MV-4-11 (cell line): ENCODE measurements at places on chromosomes 2 and 18.

GRCh38 chr2:49029406-49029805, 124.9 kb downstream of the FSHR start:
- no peak for DNase-seq

GRCh38 chr2:56224316-56224715, 40.5 kb downstream of the CCDC85A start:
- DNase-seq: no peak

DNA sequence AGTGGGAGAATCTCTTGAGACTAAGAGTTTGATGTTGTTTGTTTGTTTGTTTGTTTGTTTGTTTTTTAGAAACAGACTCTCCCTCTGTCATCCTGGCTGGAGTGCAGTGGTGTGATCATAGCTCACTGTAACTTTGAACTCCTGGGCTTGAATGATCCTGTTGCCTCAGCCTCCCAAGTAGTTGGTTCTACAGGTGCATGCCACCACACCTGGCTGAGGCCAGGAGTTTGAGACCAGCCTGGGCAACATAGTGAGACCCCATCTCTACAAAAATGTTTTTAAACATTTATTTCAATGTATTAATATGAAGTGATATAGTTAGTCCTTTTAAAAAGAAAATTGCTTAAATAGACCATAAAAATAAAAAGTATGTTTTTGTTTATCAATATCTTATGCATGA, 35.6 kb downstream of the MAP3K19 start:
- DNase-seq: no peak

GRCh38 chr2:236986524-236987330, 99.0 kb upstream of the COPS8 start:
- no peak for DNase-seq

- DNase-seq: no peak
Observed at GRCh38 chr2:241686324-241686649, 328 bp downstream of the DTYMK start.

DNA sequence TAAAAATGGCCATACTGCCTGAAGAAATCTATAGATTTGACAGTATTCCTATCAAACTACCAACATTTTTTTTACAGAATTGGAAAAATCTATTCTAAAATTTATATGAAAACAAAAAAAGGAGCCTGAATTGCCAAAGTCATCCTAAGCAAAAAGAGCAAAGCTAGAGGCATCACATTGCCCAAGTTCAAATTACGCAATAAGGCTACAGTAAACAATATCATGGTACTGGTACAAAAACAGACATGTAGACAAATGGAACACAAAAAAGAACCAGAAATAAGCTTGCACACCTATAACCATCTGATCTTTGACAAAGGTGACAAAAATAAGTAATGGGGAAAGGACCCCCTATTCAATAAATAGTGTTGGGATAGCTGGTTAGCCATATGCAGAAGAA, 50.2 kb upstream of the THSD7B start:
- peak; percentile 5 for DNase-seq

DNA sequence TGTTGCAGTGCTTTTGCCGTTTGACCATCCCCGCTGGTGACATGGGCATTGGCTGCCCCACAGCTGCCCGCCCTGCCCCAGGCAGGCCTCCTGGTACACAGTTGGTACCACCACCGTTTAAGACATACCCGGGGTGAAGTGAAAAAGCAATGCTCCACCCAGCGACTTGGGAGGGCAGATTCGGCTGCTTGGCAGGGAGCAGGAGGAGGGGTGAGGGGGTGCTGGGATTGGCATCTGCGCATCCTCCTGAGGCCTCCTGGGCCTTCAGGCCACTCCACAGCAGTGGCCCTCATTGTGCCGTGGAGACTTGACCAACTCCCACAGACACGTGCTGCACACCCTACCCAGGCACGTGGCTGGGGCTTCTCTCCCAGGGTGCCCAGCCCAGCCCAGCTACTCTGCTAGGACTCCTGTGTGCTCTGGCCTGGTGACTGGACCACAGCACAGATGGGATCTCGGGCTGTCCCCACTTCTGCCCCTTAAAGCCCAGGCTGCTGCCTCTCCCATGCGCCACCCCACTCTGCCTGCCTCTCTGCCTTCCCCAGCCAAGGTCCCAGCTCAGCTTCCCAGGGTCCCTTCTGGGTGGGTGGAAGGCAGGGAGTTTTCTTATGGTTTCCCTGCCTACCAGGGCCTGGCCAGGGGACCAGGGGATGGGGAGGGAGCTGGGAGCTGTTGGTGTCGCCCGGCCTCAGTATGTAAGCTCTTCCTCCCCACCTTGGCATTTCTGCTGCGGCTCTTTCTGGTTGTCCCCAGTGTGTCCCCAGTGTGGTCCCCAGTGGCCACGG, 157.0 kb upstream of the HS6ST1 start:
- DNase-seq: no peak

DNA sequence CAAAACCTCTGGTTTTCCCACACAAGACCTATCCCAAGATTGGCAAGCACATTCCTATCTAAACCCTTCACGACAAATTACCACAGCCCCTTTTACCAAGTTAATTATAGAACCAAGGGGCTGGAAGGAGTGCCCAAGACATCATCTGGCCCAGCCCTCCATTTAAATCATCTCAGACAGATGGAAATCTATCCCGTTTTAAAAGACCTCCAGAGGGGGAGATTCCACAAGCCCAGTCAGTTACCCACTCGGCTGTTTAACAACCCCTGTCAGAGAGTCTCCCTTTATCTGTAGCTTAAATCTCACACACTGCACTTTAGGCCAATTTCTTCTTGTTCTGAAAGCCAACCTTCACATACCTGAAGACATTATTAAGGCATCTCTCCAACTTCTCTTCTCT, 179.1 kb upstream of the MEIS1 start:
- DNase-seq: no peak

DNA sequence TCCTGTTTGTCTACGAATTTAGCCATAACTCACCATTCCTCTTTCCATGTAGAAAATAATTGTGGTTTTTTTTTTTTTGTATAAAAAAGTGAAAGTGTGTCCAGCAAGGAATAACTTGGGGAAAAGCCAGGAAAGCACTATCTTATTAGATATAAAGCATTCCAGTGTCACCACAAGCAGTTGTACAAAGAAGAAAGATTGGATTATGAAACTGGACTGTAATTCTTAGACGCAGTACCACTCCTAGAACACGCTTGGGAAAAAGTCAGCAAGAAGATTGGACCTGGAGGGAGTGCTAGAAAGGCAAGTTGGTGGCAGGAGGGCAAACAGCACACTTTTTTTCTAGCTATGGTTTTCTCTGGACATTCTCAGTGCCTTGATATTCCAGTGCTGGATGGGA, 186.7 kb downstream of the PARD3B start:
- no peak for DNase-seq

DNA sequence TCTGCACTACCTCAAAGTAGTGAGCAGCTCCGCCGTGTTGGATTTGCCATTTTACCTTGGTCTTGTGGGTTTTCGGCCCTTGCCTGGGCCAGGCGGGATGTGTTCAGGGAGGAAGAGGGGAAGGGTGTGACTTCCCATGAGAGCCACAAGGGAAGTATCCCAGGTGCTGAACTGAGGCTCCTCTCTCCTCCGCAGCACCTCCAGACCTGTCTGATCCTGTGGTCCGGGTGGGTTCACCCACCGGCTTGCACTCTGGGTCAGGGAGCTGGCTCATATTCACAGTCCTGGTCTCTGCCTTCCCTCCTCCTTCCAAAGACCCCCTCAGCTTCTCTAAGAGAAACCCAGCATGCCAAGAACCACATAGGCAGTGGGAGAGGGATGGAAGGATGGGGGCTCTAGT, 235.8 kb downstream of the SEPTIN10 start:
- no peak for DNase-seq

GRCh38 chr18:66156946-66157687, 406.3 kb downstream of the CDH7 start:
- DNase-seq: no peak

DNA sequence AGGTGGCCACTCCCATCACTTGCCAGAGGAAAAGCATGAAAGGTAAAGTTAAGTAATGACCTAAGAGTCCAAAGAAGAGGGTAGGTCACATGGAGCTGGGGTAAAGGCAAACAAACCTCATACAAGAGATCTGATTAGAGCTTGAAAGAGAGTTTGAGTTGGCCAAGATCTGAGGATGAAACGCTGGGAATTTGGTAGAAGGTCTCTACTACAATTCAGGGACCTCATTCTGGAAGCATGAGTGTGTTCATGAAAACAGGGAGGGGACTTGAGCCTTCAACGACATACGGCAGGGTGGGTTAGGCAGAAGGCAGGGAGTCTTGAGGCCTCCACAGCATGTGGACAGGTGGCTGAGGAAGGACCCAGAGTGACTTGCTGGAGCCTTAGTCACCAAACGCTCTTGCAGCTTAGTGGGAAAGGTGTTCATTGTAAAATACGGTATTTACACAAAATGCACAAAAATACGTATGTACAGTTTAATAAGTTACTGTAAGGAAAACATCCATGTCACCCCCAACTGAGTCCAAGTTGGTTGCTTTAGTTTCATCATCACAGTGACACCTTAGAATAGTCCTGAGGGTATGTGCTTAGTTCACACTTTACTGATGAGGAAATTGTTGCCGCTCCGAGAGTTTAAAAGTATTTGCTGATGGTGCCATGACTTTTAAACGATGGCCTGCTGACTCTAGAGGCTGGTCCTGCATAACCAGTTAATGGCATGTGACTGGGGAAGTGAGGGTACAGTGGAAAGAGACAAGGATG, 5.0 kb upstream of the FARP2 start:
- DNase-seq: no peak

- DNase-seq: no peak
Observed at GRCh38 chr2:234107861-234108260, 57.4 kb downstream of the SPP2 start.

GRCh38 chr18:49747876-49748275, 65.5 kb downstream of the ACAA2 start:
- DNase-seq: peak; percentile 24

GRCh38 chr2:56015711-56016115, 92.1 kb upstream of the EFEMP1 start:
- DNase-seq: no peak

DNA sequence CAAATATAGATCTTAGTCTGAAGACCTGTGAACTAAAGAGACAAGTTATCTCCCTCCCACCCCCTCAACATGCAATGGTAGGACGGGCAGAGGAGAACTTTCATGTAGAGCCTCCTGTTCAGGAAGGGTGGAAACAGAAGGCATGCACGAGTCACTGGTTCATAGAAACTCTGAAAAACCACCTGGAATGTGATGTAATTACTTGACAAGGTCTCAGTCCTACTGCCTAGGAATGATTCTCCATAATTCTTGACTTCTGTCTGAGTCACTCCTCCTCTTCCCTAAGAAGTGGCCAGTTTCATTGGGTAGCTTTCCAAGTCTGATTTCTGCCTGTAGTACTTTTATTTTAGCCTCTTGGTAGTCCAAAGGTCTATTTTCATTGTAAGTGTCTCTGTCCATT, 277.3 kb downstream of the PTPRM start:
- DNase-seq: no peak

DNA sequence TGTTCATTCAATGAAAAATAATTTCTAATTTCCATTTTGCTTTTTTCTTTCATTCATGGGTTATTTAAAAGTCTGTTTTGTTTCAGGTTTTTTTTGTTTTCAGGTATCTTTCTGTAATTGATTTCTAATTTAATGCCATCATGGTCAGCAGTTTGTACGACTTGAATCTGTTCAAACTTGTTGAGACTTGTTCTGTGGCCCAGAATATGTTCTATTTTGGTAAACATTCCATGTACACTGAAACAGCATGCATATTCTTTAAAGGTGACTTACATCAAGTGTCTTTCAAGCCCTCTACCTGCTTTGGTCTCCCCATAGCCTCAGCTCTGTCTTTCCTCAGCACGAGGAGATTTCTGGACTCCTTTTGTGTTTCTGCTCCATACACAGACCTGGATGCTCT, 49.1 kb downstream of the CYP1B1 start:
- DNase-seq: no peak

DNA sequence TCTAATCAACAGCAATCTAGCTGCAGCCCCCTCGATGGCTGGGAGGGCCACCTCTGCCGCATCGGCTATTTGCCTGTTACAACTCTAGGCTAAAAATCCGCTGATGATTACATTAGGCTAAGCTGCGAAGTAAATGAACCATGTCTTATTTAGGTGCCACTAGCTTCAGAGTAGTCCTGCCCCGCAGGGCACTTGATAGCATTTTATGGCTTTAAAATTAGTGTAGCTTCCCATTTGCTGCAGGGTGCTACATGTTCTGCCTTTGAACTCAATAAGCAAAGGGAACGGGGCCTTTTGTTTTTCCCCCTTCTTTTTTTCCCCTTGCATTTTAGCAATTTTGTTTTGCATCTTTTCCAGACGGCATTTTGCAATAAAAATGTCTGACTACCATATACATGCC, 270.2 kb downstream of the GBX2 start:
- DNase-seq: no peak

- DNase-seq: no peak
Observed at GRCh38 chr2:176579608-176580007, 310.4 kb downstream of the MTX2 start.

DNA sequence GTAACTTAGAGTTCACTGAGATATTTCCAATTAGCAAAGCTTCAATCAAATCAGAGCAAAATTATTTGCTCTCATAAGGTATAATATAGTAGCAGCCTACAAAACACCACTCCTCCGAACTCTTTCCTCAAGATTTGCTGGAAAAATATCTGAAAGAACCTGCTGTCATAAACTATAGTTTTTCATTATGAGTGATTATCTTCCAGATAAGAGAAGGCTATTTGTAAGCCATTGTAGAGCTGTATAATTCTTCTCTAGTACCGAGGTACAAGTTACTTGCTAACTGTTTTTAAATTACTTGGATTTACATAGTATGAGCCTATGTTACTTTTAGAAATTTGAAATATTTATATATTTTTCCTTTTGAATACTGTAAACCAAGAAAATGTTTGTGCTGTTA, 2.1 kb downstream of the NDC80 start:
- no peak for DNase-seq

DNA sequence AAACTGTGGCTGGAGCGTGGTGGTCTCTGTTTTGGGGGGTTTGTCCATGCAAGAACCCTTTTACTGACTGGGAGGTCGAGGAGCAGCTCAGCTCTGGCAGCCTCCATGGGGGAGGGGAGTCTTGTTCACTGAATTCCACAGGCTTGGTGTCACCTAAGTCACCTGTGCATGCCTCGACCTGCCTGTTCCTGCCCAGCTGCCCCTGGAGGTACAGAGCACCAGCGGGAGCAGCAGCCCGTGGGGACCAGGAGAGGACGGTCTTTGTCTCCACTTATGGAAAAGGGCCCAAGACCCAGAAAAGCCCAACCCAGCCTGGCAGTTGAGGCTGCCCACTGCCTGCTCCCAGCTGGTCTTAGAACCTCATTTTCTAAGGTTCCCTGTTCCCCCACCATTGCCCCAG, 168.7 kb upstream of the AGAP1 start:
- no peak for DNase-seq

DNA sequence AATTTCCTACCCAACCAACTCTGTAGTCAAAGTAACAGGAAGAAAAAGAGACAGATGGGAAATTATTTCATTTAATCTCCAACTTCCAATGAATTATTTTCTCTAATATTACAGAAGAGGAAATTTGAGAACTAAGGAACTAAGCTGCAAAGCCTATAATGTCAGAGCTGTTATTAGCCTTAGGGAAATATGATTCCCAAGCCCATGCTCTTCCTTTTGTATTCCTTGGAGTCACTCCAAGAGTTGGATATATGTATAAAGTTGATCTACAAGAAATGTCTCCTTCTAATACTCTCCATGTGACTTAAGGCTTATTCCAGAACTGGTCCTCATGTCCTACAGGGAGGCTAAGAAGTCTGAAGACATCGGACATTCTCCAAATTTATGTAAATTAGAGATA, 31.6 kb upstream of the VWC2L start:
- DNase-seq: no peak
